Vagina (tissue), 2 donors: ENCODE measurements at places on chromosomes 12 and 14. TPM values are rescaled to one million over a fixed set of nuclear protein-coding genes. Genes with fewer than 3 reads are reported as not detected.

The FOXN4 gene
- total RNA-seq, result not detected

The PAX9 gene
- total RNA-seq, result 1.5 TPM

The TSPAN19 gene
- not detected for total RNA-seq

The RD3L gene
- total RNA-seq, result not detected

The CLEC4E gene
- not detected for total RNA-seq

The SYCP3 gene
- not detected for total RNA-seq

The SMCO2 gene
- total RNA-seq, result not detected

The KRT82 gene
- total RNA-seq, result not detected

The CAPS2 gene
- total RNA-seq, result 24.6 TPM

The LIN52 gene
- total RNA-seq, result 5.9 TPM

The NPFF gene
- total RNA-seq, result not detected

The FKBP3 gene
- 37.1 TPM for total RNA-seq

The CDH24 gene
- total RNA-seq, result 5.4 TPM

The LUM gene
- total RNA-seq, result 72.9 TPM

The DBX2 gene
- not detected for total RNA-seq

The GPR137C gene
- total RNA-seq, result 0.74 TPM

The IGF1 gene
- total RNA-seq, result 68.0 TPM

The OASL gene
- 0.98 TPM for total RNA-seq

The PLEK2 gene
- total RNA-seq, result 4.4 TPM

The NELL2 gene
- 16.9 TPM for total RNA-seq

The POTEG gene
- total RNA-seq, result not detected

The ERH gene
- 77.8 TPM for total RNA-seq

The DCP1B gene
- 17.4 TPM for total RNA-seq

The SLC16A7 gene
- 38.8 TPM for total RNA-seq

The SDS gene
- total RNA-seq, result not detected

The TBC1D30 gene
- total RNA-seq, result 3.9 TPM

The RNASE2 gene
- total RNA-seq, result 1.5 TPM

The OR6C2 gene
- total RNA-seq, result not detected

The STAT6 gene
- total RNA-seq, result 146 TPM

The DHRS2 gene
- total RNA-seq, result 0.25 TPM

The TPPP2 gene
- not detected for total RNA-seq

The WNT1 gene
- total RNA-seq, result not detected

The GALNT6 gene
- total RNA-seq, result 12.5 TPM

The ARHGEF25 gene
- total RNA-seq, result 28.7 TPM
